ENCODE measurements at places on chromosomes 7 and 10. TPM values are rescaled to one million over a fixed set of nuclear protein-coding genes. Genes with fewer than 3 reads are reported as not detected.

GRCh38 chr10:28796606-28797512 is 119.5 kb downstream of the BAMBI start:
- no peak overlapping the region for H3K4me3 ChIP-seq
- no peaks in the 10 kb centered on the region for H3K36me3 ChIP-seq
- no peaks in the 10 kb centered on the region for H3K27me3 ChIP-seq
- no peaks in the 10 kb centered on the region for H3K4me1 ChIP-seq

GRCh38 chr10:121653608-121654007 is 55.4 kb upstream of the FGFR2 start:
- no peak for DNase-seq
- H3K36me3 ChIP-seq, result no peaks in the 10 kb centered on the region
- no peak overlapping the region for H3K4me3 ChIP-seq
- H3K27ac ChIP-seq, result no peak overlapping the region
- no peaks in the 10 kb centered on the region for H3K27me3 ChIP-seq

The TLX1 gene
- not detected for total RNA-seq

- no peak overlapping the region for H3K4me3 ChIP-seq
- no peak for DNase-seq
- no peaks in the 10 kb centered on the region for H3K36me3 ChIP-seq
- no peak overlapping the region for H3K27ac ChIP-seq
- H3K27me3 ChIP-seq, result peaks cover 6% of the 10 kb centered on the region
Observed at GRCh38 chr10:68566955-68567354, 6.8 kb downstream of the TET1 start.

The SHH gene
- total RNA-seq, result 7.3 TPM

DNA sequence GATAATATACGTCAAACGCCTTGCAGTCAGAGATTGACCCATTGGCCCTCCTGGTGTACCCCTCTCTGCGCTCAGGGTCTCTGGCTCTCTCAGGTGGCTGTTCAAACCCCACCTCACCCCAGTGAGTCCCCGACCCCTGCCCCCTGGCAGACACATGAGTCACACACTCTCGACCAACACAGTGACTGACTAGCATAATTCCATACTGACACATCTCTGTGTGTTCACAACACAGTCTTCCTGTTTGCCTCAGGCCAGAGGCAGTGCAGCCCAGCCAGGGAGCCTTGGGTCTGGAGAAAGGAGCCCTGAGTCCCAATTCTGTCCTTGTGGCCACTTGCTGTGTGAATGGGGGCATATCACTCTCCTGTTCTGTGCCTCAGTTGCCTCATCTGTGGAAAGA is 40.1 kb downstream of the PALD1 start:
- peaks cover 33% of the 10 kb centered on the region for H3K4me1 ChIP-seq
- DNase-seq, result no peak
- H3K27ac ChIP-seq, result no peak overlapping the region
- H3K4me3 ChIP-seq, result no peak overlapping the region
- no peaks in the 10 kb centered on the region for H3K36me3 ChIP-seq

GRCh38 chr7:151795168-151795811 is 81.6 kb downstream of the PRKAG2 start:
- DNase-seq, result no peak
- H3K27ac ChIP-seq, result peak overlapping the region; percentile 80
- no peaks in the 10 kb centered on the region for H3K27me3 ChIP-seq
- H3K4me3 ChIP-seq, result no peak overlapping the region

The CYP2W1 gene
- not detected for total RNA-seq

- no peaks in the 10 kb centered on the region for H3K36me3 ChIP-seq
- H3K4me1 ChIP-seq, result no peaks in the 10 kb centered on the region
- no peak for DNase-seq
- H3K27me3 ChIP-seq, result peaks cover 8% of the 10 kb centered on the region
- H3K27ac ChIP-seq, result no peak overlapping the region
- H3K4me3 ChIP-seq, result no peak overlapping the region
Observed at GRCh38 chr10:106614293-106614692, 550.2 kb downstream of the SORCS1 start.

The NANOS1 gene
- total RNA-seq, result 1.9 TPM

- peak overlapping the region; percentile 44 for H3K27ac ChIP-seq
- no peaks in the 10 kb centered on the region for H3K27me3 ChIP-seq
- peaks cover 9% of the 10 kb centered on the region for H3K36me3 ChIP-seq
- DNase-seq, result peak; percentile 70
- no peak overlapping the region for H3K4me3 ChIP-seq
- H3K4me1 ChIP-seq, result peaks cover 88% of the 10 kb centered on the region
Observed at GRCh38 chr10:72329290-72330068, 25.2 kb downstream of the DNAJB12 start.

DNA sequence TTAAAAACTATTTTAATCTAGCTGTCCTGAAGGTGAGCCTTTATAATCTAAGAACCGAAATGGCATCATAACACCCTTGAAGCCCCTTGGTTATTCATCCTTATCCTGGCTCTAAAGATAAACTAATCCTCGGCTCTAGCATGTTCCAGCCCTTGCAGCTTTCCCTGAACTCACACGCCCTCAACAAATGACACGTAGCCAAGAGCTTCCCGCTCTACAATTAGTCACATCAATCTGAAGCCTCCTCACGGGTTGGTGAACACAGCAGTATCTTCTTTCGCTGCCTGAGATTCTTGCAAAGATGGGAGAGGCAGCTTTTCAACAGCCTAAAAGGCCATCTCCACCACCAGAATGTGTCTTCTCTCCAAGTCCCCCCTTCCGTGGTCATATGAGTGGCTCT is 4.1 kb downstream of the FRMD4A start:
- H3K4me1 ChIP-seq, result no peaks in the 10 kb centered on the region
- DNase-seq, result no peak
- no peak overlapping the region for H3K4me3 ChIP-seq
- no peak overlapping the region for H3K27ac ChIP-seq

- no peak overlapping the region for H3K4me3 ChIP-seq
- no peak overlapping the region for H3K27ac ChIP-seq
- H3K27me3 ChIP-seq, result no peaks in the 10 kb centered on the region
- no peak for DNase-seq
- H3K4me1 ChIP-seq, result peaks cover 27% of the 10 kb centered on the region
- peaks cover 68% of the 10 kb centered on the region for H3K36me3 ChIP-seq
Observed at GRCh38 chr7:100022621-100023020, 7.2 kb downstream of the ZKSCAN1 start.

The FXYD4 gene
- total RNA-seq, result not detected

GRCh38 chr7:68247126-68247525 is 1250.5 kb downstream of the TYW1 start:
- H3K4me3 ChIP-seq, result no peak overlapping the region
- H3K4me1 ChIP-seq, result no peaks in the 10 kb centered on the region
- no peak for DNase-seq
- H3K27ac ChIP-seq, result no peak overlapping the region
- H3K36me3 ChIP-seq, result no peaks in the 10 kb centered on the region

The AIFM2 gene
- total RNA-seq, result 9.7 TPM

The NAT16 gene
- not detected for total RNA-seq

DNA sequence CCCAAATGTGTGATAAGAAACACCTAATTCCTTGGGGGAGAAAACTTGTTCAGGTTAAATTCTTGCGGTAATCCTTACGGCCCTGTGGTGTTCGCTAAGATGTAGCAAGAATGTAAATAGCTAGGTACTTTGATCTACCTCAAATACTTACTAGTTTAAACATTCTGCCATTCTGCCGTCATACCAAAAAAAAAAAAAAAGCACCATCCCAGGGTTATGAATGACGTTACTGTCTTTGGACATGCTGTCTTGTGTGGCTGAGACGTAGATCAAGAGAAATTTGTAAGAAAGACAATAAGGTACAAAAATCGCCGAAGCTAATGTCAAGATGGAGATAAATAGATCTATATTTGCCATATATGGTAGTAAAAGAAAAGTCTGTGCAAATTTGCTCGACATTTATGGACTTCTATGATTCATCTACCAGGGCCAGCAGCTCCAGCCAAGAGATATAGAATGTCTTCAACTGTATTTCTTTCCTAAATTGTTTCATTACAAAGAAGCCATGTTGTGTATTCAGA is 195.6 kb downstream of the CUX1 start:
- no peak overlapping the region for H3K27ac ChIP-seq
- H3K36me3 ChIP-seq, result no peaks in the 10 kb centered on the region
- DNase-seq, result no peak
- no peak overlapping the region for H3K4me3 ChIP-seq

- peaks cover 40% of the 10 kb centered on the region for H3K4me1 ChIP-seq
- H3K27me3 ChIP-seq, result no peaks in the 10 kb centered on the region
- DNase-seq, result no peak
- H3K4me3 ChIP-seq, result no peak overlapping the region
- peaks cover 53% of the 10 kb centered on the region for H3K36me3 ChIP-seq
- no peak overlapping the region for H3K27ac ChIP-seq
Observed at GRCh38 chr7:2233926-2234325, 1.2 kb upstream of the MAD1L1 start.

DNA sequence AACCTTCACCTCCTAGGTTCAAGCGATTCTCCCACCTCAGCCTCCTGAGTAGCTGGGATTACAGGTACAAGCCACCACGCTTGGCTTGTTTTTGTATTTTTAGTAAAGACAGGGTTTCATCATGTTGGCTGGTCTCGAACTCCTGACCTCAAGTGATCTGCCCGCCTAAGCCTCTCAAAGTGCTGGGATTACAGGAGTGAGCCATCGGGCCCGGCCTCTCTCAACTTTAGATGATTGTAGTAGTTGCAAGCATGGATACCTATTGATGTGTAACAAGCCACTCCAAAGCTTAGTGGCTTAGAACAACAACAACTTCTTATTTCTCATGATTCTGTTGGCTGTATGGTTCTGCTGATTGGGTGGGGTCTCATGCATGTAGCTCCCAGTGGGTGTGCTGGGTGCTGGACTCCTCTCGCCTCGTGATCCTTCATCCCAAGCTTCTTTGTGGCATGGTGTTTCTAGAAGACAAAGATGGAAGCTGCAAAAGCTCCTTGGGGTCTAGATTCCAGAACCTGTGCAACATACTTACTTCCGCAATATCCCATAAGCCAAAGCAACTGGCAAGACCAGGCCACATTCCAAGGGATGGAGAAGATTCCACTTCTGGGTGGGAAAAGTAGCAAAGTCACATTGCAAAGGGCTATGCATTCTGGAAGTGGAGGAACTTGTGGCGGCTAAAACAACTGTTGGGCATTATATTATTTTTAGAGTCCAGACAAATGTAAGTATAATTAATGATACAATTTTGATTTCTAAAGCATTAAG is 37.9 kb downstream of the SKIDA1 start:
- DNase-seq, result no peak
- H3K27me3 ChIP-seq, result no peaks in the 10 kb centered on the region
- no peaks in the 10 kb centered on the region for H3K36me3 ChIP-seq

The PHKG1 gene
- total RNA-seq, result 1.1 TPM

- H3K27ac ChIP-seq, result no peak overlapping the region
- H3K4me3 ChIP-seq, result no peak overlapping the region
- H3K27me3 ChIP-seq, result no peaks in the 10 kb centered on the region
- no peak for DNase-seq
- H3K36me3 ChIP-seq, result no peaks in the 10 kb centered on the region
Observed at GRCh38 chr7:5441840-5442503, 18.3 kb upstream of the TNRC18 start.

The LRIT2 gene
- not detected for total RNA-seq

- H3K4me3 ChIP-seq, result no peak overlapping the region
- H3K27me3 ChIP-seq, result no peaks in the 10 kb centered on the region
- peaks cover 19% of the 10 kb centered on the region for H3K4me1 ChIP-seq
- DNase-seq, result no peak
- H3K27ac ChIP-seq, result no peak overlapping the region
- no peaks in the 10 kb centered on the region for H3K36me3 ChIP-seq
Observed at GRCh38 chr7:50649259-50649885, 84.2 kb upstream of the DDC start.

- DNase-seq, result no peak
- no peak overlapping the region for H3K27ac ChIP-seq
- H3K4me1 ChIP-seq, result peaks cover 9% of the 10 kb centered on the region
- no peaks in the 10 kb centered on the region for H3K36me3 ChIP-seq
- no peak overlapping the region for H3K4me3 ChIP-seq
- H3K27me3 ChIP-seq, result no peaks in the 10 kb centered on the region
Observed at GRCh38 chr7:148264933-148265557, 325.5 kb upstream of the C7orf33 start.

The TMEM176A gene
- 57.4 TPM for total RNA-seq

The FBXL13 gene
- 3.4 TPM for total RNA-seq

DNA sequence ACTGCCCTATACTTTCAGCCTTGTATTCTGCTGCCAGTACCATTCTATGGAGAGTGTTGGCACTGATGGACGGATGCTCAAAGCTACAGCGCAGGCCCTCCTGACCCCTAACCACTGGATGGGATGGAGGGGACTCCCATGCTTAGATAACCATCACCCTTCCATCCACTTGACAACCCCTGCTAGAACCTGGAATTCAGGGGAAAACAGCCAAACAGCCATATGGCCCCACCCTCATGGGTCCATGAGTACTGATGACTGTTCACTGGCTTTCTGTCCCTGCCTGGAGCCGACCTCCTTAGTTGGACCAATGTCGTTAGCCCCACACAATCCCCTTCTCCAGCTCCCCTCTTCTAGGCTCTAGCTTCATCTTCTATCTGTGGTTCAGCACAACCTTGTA is 16.2 kb downstream of the DUSP5 start:
- no peak overlapping the region for H3K27ac ChIP-seq
- DNase-seq, result no peak
- no peaks in the 10 kb centered on the region for H3K27me3 ChIP-seq

The PLAC9 gene
- 38.0 TPM for total RNA-seq

GRCh38 chr7:100483090-100483721 is 521 bp upstream of the NYAP1 start:
- H3K27ac ChIP-seq, result no peak overlapping the region
- no peaks in the 10 kb centered on the region for H3K27me3 ChIP-seq
- H3K4me1 ChIP-seq, result peaks cover 22% of the 10 kb centered on the region
- H3K36me3 ChIP-seq, result no peaks in the 10 kb centered on the region
- DNase-seq, result peak; percentile 81

DNA sequence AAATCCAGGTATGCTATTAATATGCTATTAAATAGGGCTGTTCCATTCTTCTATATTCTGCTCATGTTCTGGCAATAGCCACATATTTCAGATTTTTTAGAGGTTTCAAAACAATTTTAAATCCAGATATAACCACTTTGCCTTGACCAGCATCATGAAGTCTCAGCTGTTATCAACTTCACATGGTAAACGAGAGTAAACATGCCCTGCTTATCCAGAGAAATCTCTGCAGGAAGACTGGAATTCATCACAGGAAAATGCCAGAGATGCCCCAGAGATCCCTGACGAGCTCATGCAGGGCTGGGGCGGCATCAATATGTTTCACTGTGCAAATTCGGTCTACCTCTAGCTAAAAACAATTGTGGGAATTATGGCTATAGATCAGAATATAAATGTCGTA is 126.5 kb downstream of the FANK1 start:
- no peak overlapping the region for H3K4me3 ChIP-seq
- no peak overlapping the region for H3K27ac ChIP-seq
- H3K27me3 ChIP-seq, result no peaks in the 10 kb centered on the region
- H3K4me1 ChIP-seq, result no peaks in the 10 kb centered on the region

All from lower lobe of right lung (tissue), 2 donors.